Stimulated activated CD8-positive, alpha-beta memory T cell treated with anti-CD3 and anti-CD28 coated beads, Interleukin-7, amount 100 ng/mL, for 48 hours (primary cell): ENCODE measurements at places on chromosomes 11 and 22.

DNA sequence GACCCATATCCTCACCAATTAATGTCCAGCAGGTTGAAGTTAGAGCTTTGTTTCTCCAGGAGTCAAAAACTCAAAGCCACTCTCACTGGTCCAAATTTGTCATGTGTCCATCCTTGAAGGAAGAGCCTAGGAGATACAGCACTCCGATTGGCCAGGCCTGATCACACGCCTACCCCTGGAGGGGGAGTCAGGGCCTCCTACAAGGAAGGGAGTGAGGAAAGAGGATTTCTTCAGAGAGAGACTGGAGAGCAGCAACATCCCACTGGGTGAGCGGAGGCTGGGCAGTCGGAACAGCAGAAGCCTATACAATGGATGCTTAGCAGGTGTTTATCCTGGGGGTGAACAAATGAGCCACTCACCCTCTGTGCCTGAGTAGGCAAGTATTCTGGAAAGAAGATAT is 113.9 kb downstream of the TRIM29 start:
- no peak for DNase-seq

DNA sequence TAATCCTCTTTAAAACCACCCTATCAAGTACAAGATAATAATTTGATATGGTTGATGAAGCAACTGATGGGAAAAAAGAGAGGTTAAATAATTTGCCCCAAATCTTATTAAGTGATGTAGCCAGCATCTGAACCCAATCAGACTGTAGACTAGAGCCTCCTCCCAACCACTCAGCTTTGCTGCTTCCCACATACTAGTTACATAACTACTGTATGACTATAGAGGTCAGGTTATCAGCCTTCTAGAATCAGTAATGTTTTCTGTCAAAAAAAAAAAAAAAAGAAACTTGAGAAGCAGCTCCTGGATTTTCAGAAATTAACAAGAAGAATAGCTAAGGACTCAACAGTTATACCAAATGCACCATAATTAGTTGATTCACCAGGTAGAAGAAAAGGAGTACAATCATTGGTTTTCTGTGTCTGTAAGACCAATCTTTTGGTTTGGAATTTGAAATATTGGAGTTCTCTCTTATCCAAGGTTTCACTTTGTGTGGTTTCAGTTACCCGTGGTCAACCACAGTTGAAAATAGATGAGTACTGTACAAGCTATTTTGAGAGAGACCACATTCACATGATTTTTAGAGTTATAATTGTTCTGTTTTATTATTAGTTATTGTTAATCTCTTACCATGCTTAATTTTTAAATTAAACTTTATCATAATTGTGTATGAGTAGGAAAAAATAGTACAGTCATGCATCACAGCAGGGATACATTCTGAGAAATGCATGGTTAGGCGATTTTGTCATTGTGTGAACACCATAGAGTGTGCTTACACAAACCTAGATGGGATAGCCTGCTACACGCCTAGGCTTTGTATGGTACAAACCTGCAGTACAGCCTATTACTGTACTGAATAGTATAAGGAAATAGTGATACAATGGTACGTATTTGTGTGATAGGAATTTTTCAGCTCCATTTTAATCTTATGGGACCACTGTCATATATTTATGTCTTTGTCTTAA is 72.2 kb downstream of the PDHX start:
- no peak for DNase-seq

DNA sequence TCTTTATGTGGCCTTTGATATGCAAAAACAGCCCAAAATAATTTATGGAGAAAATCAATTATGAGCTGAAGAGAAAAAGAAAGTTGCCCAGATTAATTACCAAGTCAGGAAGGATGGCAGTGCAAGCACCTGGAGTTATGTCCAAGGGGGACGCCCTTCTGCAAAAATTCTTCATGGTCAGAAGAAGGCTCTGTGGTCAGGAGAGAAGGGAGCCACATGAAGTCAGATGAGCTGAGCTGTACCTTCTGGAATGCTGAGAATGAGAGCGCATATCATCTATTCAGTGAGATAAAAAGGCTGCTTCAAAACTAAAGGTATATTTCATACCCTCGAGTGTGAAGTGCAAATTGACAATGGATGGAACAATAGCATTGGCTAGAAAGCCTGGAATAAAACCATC is 607.4 kb downstream of the NTM start:
- DNase-seq: no peak

DNA sequence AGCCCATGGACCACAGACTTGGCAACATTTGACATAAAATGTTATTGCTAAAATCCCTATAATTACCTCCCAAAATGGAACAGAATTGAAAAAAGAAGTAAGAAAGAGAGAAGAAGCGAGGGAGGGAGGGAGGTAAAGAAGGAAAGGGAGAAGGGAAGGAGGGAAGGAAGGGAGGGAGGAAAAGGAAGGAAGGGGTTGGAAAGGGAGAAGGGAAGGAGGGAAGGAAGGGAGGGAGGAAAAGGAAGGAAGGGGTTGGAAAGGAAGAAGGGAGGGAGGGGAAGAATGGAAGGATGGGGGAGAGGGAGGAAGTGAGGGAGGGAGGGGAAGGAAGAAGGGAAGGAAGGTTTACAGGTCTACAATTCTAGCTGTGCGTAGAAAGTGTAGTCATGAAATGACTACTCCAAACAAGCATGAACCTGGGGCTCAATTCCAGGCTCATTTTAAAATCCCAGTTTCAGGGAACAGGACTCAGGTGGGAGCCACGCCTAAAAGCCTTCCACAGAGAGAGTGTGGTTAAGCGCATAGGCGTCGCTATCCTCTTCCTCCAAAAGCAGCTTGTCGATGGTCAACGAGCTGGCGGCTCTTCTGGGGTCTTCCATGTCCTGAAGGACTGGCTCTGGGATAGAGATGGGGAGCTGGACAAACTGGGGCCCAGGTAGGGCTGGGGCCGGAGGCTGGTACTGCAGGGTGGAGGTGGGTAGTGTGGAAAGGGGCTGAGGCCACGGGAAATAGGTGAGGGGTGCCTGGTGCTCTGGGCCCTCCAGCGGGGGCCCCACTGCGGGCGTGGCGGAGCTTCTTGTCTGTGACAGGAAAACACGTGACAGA is 25.1 kb downstream of the POU2AF1 start:
- no peak for DNase-seq

DNA sequence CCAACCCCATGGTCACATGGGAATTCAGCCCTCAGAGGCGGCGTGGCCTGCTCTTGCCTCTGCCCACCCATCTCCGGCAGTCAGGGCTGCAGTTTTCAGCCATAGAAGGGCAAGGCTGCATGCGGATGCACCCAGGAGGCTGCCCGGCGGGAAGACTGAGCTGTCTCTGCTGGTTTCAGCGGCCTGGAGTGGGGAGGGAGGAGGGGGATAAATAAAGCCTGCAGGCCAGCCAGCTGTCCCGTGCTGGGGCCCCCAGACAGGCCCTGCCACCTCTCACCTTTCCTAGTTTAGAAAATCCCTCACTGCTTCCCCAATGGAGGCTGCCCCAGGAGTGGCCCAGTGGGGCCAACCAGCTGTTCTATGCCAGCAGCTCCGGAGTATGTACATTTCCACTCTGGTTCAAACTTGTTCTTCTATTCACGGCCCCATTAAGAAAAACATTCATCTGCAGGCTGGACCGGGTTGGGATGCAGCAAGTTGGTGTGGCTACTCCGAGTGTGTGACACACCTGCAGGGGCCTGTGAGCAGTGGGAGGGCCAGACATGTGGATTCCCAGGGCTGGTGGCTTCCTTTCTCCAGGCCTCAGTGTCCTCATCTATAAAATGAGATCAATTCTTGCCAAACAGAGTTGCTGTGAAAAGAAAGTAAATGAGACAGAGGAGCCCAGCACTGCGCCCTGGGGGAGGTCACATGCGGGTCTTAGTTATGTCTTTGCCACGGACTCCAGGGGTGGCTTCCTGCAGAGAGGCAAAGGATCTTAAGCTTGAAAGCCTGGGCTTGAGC is 5.0 kb downstream of the MICALL1 start:
- no peak for DNase-seq

- no peak for DNase-seq
Measured at GRCh38 chr11:129458756-129459535, 83.3 kb downstream of the BARX2 start.

- DNase-seq: no peak
Measured at GRCh38 chr11:103985041-103985440, 51.4 kb upstream of the DDI1 start.

DNA sequence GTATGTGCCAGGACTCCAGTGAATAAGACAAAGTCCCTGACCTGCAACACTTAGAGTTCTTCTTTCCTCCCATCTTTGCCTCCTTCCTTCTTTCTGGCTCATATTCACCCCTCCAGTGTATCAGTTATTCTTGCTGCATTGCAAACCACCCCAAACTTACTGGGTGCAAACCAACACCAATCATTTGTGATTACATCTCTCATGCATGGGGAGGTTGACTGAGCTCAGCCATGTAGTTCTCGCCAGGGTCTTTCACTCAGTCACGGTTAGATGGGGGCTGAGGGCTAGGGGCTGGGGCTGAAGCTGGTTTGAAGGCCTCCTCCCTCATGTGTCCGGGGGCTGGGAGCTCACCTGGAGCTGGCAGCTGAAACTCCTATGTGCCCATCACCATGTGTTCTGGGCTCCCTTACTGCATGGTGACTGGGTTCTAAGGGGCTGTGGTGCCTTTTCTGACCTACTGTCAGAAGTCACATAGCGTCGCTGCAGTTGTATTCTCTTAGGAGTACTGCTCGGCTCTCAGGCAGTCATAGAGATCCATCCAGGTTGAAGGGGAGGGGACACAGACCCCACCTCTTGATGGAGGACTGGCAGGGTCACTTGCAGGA is 35.0 kb upstream of the CACNG2 start:
- no peak for DNase-seq

DNA sequence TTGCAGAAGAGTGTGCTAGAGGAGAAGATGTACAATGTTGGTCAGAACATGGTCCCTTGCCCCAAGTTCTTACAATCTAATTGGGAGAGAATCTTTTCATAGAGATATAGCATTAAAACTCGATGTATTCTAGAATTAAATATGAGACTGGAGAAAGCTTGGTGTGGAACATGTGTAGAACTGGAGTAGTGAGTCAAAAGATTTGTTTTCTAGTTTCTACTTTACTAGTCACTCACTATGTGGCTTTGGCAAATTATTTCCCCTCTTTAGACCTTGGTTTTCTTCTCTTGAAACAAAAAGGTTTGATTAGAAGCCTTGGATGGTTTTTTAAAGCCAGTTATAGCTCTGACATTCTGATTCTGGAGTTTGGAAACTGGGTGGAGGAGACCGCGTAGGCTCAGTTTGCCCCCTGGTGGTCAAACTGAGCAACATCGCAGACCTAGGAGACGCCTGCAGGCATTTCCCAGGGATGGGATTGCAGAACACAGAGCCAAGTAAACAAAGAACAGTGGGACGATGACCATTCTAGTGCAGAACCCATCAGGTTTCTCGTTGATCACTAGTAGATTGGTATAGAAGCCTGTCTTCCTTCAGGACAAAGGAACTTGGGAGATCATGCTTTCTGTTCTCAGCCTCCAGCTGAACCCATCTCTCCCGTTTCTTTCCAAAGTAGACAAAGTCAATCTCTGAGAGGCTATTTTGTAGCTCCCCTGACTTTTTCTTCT is 8.5 kb upstream of the CHRDL2 start:
- no peak for DNase-seq

- no peak for DNase-seq
Measured at GRCh38 chr11:1051356-1052132, 15.0 kb upstream of the MUC6 start.

- no peak for DNase-seq
Measured at GRCh38 chr11:102932678-102933077, 22.9 kb downstream of the MMP13 start.

- DNase-seq: no peak
Measured at GRCh38 chr11:44285756-44286155, 24.2 kb downstream of the ALX4 start.

- no peak for DNase-seq
Measured at GRCh38 chr11:122101625-122102291, 14.3 kb downstream of the BLID start.

DNA sequence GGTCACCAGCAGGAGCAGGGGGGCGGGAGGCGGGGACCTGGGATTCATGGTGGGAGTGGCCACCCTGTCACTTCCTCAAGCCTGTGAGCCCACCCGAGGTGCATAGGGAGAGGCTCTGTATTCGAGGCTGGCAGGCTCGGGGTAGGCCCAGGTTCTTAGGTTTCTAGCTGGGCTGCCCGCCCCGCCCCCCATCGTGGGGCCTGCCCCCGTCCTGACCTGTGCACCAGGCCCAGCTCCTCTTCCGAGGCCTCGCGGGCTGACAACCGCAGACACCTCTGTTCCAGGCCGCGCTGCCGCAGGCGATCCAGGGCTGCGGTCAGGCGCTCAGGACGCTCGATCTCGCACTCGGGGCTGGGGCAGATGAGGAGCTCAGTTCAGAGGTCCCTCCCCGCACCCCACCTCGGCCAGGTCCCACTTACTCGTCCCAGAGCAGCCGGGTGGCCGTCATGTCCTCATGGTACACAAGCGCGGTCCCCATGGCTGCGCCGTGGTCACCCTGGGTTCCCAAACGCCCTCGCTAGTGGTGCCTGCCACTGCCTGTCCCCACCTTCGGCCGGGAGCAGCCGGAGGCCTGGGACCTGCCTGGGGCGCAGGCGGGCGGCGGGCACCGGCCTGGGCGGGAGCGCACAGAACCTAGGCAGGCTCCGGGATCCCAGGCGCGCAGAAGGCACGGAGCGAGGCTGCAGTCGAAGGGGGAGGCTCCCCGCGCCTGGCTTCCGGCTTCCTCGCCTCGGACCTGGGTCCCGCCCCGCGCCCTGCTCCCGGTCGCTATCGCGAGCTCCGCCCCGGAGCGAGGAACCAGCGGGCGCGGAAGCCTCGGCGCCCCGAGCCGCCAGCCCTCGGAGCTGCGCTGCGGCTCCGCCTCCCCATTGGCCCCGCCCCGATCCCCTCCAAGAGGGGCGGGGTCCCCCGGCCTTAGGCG is at the start of gene HDAC10:
Gene HDAC10, minus strand, starts transcription at position 711 of the 922 bp plus-strand sequence. Its CDS starts 233 bp downstream, at position 478.
- peak; percentile 78 for DNase-seq

GRCh38 chr11:119130662-119131061 is 9.3 kb downstream of the HINFP start:
- no peak for DNase-seq

- no peak for DNase-seq
Measured at GRCh38 chr11:74654976-74655375, 62.6 kb downstream of the POLD3 start.

DNA sequence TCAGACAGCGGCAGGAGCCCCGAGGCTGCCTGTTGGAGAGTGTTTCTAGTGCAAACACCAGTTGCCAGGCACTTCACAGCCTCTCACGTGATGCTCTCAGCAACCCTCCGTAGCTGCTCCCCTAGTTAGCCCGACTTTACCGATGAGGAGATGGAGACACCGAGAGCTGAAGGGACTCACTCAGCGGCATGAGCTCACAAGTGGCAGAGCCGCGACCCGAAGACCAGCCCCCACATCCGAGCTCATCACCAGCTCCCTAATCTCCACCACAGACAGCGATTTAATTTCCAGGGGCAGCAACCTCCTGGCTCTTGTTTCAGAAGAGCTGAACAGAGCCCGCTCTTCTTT is 28.7 kb upstream of the RTL6 start:
- DNase-seq: no peak
